Activated CD4-positive, alpha-beta T cell treated with anti-CD3 and anti-CD28 coated beads, Interleukin-2, amount 50 U/mL, for 24 hours (primary cell): ENCODE measurements at places on chromosomes 7 and 10.

GRCh38 chr7:157699357-157700013 is 362.7 kb downstream of the DNAJB6 start:
- no peak for DNase-seq

- DNase-seq, result no peak
These were observed 85.5 kb downstream of the TBXAS1 start for GRCh38 chr7:139914306-139915267.

- DNase-seq, result no peak
These were observed 305.0 kb downstream of the TYW1 start for GRCh38 chr7:67301667-67302066.

DNA sequence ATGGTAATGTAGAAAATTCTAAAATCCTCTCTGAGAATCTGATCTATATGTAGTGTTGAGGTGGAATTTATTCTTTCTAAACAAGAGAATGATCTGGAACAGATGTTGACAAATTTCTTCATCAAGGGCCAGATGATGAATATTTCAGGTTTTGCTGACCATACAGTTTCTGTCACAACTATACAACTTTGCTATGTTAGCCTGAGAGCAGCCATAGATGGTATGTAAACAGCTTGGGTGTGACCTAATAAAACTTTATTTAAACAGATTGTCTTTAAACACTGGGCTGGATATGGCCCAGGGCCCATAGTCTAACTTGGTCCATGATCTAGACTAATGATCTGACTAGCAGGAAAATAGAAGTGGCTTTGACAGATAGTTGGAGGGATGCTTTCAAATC is 213.6 kb upstream of the CELF2 start:
- DNase-seq, result no peak

DNA sequence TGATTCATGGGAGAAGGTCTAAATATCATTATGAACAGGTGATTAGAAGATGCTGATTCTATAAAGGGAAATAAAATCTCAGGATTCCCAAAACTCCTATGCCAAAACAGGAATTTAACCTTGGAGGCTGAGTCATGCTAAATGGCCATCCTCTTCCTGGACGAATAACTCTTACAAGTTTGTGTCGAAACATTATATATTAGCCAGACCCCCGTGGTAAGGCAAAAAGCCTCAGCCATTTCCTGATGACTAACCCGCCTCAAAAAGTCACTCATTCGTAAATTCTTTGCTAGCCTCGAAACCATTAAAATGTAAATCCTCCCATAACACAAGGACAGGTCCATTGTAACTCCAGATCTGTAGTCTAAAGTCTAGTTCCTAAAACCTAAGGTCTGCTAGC is 32.0 kb downstream of the CUL2 start:
- no peak for DNase-seq

GRCh38 chr10:103897241-103897774 is 20.7 kb downstream of the STN1 start:
- no peak for DNase-seq

GRCh38 chr10:30151581-30152389 is 92.4 kb upstream of the JCAD start:
- DNase-seq, result no peak

DNA sequence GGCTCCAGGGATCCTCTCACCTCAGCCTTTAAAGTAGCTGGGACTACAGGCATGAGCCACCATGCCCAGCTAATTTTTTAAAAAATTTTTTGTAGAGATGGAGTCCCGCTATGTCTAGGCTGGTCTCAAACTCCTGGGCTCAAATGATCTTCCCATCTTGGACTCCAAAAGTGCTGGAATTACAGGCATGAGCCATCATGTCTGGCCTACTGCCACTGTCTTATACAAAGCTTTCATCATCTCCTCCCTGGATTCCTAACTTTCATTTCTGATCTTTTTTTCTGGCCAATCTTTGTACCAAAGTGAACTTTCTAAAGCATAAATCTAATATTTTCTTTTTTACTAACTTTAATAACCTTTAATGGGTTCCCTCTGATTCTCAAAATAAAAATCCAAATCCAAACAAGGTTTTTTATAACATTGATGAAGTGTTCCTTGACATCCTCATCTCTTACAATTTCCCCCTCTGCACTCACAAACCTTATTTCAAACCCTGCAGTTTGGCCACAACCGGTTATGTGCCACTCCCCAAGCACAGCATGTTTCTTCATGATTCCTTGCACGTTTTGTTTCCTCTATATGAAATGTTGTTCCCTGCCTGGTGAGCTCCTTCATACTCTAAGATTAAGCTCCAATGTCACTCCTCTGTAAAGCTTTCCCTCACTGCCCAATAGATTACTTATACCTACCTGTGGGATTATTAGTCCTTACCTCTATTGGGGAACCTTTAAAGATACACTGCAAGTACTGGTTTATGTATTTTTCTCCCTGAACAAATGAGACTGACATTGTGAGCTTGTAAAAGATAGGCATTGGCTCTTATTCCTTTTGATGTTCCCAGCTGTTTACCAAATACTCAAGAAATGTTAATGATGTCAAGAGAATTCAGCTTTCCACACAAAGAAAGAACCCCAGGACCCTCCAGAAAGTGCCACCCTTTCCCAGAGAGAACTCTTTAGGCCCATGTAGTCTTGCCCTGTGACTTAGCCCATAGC is 101.7 kb downstream of the HOXA1 start:
- no peak for DNase-seq

GRCh38 chr10:47420305-47421056 is 36.4 kb upstream of the ZNF488 start:
- DNase-seq, result no peak

GRCh38 chr7:19107081-19107355 is 10.4 kb downstream of the TWIST1 start:
- DNase-seq, result no peak

- no peak for DNase-seq
These were observed 158.0 kb upstream of the PTN start for GRCh38 chr7:137501562-137501961.

GRCh38 chr7:12979181-12979580 is 291.7 kb downstream of the ARL4A start:
- no peak for DNase-seq

DNA sequence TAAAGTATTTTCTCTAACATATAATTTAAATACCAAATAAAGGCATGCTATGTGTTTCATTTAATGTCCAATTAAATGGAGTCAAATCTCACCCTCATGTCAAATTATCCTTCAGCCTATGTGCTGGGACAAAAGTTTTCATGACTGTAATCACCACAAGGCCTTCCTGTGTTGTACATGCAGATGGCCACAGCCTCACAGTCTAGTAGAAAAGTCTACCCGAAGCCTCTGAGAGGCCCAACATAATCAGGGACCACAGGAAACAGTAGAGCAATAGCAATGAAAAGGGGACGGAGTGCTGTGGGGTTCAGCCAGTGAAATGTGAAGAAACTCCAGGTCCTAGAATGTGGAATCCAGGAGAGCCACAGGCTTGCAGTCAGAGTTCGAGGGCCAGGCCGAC is 140.2 kb upstream of the KLF6 start:
- no peak for DNase-seq

DNA sequence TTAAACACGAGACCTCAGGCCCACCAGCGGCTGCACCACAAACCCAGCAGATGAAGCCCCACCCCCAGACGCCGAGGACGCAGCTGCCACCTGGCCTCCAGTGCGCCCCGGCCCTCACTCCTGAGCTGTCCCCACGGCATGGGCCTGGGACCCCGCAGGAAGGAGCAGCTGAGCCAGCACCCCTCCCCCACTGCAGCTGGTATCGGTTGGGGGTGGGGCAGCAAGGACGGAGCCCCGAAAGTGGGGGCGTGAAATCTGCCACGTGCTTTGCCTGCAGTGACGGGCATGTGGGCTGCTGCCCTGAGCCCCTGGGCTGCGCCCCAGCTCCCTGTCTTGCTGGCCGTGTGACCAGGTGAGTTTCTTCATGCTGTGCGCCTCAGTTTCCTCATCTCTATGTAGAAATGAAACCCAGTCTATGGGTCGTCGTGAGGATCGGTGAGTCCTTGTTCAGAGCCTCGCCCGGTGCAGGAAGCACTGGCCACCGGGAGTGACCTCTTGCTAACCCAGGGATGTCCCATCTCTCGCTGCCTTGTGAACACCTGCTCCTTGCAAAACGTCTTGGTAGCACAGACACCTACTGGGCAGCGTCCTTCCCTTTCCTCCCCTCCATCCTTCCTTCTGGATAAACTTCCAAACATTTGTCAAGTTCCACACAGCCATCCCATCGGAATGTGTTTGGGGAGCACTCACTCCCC is 32.0 kb downstream of the CFAP46 start:
- DNase-seq, result no peak

DNA sequence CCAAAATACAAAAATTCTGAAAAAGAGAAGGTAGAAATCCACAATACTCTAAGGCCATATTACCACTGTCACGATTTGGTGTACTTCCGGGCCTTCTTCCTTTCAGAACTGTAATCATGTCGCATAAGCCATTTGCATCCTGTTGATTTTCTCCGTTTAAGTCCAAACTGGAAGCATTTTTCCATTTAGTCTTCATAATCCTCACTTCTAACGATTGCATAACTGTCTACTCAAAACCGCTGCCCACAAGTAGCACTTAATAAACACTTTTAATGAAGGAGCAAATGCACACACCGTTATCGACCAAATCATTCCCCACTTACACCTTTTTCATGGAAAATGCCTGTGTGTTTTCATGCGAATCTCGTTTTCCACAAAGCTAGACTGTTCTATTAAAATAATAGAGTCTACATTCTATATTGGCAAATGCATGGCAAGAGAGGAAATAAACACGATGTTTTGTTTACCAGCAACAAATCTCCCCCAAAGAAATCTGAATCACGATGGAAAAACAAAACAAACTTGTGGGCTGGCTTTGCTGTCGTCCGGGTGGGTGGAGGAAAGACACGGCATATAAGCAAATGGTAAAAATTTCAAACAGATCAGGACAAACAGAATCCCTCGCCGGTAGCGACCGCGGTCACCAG is 1.0 kb downstream of the ATE1 start:
- peak; percentile 1 for DNase-seq

- no peak for DNase-seq
These were observed 201.8 kb downstream of the GLI3 start for GRCh38 chr7:42035210-42035609.

DNA sequence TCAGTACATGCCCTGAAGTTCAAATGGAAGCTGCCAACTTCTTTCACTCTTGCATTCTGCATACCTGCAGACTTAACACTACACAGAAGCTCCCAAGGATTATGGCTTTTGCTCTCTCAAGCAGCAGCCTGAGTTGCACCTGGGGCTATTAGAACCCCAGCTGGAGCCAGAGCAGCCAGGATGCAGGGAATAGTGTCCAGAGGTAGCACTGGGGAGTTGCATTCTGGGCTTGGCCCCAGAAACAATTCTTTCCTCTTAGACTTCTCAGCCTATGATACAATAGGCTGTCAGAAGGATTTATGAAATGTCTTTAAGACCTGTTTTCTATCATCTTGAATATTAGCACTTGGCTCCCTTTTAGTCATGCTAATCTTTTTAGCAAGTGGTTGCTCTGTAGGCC is 886.7 kb upstream of the GHITM start:
- DNase-seq, result no peak

- no peak for DNase-seq
These were observed 301.6 kb upstream of the HGF start for GRCh38 chr7:82071468-82071867.

DNA sequence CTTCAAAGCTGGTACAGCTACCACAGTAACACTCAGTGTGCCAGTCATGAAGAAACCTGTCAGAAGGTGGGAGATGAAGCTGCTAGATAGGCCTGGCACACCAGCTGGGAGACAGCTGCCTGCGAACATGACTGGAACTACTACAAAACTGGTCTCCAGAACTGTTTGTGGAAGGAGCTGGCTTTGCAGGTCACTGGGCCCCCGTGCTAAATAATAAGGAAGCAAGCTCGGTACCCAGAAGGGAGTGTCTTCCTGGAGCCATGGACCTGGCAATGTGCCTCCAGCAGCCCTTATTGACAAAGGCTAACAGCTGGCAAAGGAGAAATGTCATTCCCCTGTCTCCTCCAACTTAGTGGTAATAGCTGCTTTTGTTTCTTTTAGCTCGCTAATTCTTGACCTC is 1217.6 kb upstream of the LRRN3 start:
- DNase-seq, result no peak

DNA sequence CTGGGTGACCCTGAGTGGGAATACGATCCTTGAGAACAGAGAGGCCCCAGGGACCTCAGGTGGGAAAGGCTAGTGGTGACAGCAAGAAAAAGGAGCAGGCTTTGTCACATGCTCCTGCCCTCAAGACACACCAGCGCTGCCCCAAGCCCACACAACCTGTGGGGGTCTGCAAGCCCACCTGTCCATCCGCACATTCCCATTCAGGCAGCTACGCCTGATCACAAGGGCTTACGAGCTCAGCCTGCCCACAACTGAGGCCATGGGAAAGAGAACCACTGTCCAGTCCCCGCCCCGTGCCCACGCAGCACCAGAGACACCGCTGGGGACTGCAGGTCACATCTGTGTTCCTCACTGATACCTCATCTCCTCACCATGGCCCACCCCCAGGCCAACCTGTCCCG is 26.7 kb downstream of the EBF3 start:
- no peak for DNase-seq

DNA sequence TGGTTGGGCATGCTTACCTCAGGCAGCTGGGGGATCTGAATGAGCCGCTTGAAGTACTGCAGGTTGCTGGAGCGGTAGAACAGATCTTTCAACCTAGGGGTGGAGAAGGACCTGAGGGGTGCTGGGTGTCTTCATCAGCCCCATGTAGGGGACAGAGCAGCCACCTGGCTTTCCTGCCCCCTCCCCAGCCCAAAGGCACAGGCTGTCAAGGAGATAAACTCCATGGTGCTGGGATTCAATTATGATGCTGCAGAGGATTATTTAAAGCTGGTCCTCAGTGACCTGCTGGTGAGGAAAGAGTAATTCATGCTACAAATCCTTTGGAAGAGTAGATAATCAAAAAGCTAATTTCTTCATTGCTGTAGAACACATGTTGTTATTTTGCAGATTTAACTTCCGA is 71.1 kb downstream of the SPDYE5 start:
- no peak for DNase-seq

DNA sequence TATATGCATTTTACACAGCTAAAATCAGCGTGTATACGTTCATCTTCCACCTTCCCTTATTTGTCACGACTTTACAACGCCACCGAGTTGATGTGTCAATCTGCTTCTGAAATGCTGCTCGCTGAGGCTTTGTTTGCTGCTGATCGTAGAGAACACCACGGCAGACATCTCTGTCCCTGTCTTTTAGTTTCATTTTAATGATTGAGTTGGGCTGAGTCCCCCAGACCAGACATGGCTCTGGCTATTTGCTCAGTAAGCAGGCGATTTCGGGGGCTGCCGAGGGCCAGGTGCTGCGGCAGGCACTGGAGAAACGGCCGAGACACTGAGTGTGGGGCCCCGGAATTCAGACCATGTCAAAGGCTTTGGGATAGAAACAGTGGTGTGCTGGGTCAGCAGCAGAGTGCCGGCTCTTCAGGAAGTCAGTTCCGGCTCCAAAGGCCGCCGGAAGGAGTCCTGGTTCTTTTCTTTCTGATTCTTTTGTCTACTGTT is 5.0 kb downstream of the LRRC27 start:
- DNase-seq, result no peak

GRCh38 chr7:25672496-25672895 is 444.2 kb upstream of the NPVF start:
- no peak for DNase-seq
